Nephron progenitor cell (in vitro differentiated cells): ENCODE measurements at places on chromosomes 3 and 15.

DNA sequence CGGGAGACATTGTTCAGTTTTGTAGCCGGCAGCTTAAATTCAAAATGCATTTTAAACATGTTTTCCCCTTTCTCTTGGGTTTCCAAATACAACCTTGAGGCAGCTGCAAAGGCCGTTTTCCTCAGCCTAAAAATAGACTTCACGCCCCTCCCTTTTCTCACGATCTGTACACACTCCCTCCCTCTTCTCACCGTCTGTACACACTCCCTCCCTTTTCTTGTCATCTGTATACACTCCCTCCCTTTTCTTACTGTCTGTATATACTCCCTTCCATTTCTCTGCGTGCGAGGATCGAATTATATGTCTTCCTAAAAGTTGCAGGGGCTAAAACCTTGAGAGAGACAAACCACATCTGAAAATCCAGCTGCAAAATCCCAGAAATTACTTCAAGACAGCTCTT is 8.9 kb downstream of the MUC4 start:
- DNase-seq: no peak

- DNase-seq: no peak
Observed at GRCh38 chr3:180183346-180183745, 146.6 kb upstream of the PEX5L start.

GRCh38 chr3:50493086-50493485 is 10.3 kb downstream of the CACNA2D2 start:
- DNase-seq: no peak

DNA sequence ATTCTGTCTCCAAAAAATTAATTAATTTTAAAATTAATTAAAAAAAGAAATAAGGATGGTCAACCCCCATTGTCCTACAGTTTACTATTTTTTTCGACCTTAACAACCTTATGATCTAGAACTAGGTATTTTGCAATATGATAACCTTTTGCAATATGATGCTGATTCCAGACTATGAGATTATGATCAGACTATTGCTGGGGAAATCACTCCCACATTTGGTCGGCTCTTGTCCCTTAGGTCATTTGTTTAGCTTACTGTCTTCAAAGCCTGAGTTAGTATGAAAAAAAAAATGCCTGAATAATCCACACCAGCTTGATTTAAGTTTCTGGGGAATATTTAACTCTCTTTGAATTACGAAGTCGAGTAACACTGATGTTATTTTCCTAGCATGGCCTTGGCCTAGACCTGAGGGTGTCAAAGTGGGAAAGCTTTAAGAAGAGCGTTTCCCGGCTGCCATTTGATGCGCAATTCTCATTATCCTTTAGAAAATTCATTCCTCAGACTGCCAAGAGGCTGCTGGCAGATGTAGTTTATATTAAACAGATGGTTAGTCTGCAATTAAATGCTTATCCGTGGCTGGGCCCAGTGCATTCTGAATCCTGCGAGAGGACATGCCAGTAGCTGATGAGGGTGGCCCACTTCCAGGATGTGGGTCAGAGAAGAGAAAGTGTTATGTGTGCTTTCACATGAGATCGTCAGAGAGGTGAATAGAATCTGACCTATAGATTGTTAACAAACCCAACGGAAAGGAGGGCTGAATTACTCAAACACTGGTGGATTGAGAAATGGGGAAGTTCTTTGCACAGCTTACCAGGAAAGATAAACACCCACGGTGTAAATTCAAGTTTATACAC is 496.0 kb upstream of the THBS1 start:
- DNase-seq: no peak

DNA sequence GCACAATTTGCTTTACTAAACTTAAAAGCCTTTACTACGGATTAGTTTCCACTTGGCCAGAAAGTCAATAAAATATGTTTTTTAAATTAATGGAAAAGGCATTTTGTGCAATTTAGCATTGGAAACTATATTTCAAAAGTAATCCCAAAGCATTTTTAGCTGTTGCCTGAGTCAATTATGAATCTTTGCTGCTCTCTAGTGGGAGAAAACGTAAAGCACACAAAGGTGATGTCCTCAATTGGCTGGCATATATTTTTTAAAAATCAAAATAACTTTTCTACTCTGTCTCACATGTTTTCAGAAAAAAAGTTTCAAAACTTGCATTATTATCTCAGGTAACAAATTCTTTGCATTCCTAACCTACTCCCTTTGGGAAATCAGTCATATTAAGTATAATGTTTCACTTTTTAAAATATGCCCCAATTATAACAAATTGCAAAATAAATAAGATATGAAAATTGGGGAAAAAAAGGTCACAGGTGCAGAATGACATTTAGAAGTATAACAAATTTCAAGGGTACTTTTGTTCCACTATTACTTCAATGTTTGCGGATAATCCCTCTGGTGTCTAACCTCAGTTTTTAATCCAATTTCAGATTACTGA is 47.2 kb upstream of the TEX55 start:
- DNase-seq: peak; percentile 7

DNA sequence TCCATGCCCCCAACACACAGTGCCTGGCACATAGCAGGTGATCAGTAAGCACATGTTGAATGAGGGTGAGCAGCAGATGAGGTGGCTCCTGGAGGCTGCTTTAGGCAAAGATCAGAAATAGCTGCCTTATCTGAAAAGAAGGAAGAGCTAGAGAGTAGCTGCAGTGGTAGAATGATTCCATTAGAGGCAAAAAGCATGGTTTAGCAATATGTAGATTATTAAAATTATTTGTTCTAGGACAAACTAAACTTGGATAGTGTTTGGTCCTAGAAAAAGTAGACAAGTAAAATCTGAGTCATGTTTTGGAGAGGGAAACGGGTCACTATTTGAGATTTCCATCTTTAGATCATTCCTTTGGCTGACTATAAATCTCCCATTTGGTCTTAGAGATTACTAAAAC is 32.1 kb downstream of the KIF7 start:
- DNase-seq: no peak

- no peak for DNase-seq
Observed at GRCh38 chr3:127207727-127208482, 15.0 kb downstream of the PRR23E start.

- no peak for DNase-seq
Observed at GRCh38 chr3:42746455-42747450, 26.3 kb downstream of the CCDC13 start.

GRCh38 chr3:184908859-184909258 is 96.9 kb downstream of the VPS8 start:
- no peak for DNase-seq

- no peak for DNase-seq
Observed at GRCh38 chr3:49901366-49902339, 2.0 kb downstream of the MST1R start.

DNA sequence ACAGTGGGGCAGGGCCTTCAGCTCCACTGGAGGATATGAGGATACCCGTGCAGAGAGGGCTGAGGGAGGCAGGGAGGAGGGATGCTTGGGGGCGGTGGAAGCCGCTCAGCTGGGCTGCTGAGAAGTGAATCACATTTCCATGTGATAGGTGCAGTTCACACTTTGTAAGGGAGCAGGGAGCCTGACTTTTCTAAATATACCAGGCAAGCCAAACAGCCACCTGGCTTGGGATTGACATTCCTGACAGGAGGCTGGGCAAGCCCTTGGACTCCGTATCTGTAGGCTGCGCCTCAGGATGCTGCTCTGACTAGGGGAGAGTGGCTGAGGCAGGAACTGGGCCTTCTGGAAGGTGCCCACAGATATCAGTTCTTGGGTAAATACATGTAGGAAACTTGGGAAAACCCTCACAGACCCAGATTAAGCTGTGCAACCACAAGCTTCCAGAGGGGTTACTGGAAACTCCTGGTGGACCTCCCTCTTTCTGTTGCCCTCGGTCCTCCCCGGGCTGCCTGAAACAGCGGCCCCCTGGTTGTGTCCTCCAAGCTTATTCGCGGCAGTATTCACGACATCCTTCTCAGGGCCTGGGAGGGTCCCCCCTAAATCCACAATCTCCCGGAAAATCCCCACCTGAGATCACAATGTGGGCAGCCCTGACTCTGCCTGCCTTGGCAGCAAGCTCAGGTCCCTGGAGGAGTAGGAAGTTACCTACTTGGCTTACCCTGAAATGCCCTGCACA is 33.0 kb upstream of the ADCY5 start:
- no peak for DNase-seq

DNA sequence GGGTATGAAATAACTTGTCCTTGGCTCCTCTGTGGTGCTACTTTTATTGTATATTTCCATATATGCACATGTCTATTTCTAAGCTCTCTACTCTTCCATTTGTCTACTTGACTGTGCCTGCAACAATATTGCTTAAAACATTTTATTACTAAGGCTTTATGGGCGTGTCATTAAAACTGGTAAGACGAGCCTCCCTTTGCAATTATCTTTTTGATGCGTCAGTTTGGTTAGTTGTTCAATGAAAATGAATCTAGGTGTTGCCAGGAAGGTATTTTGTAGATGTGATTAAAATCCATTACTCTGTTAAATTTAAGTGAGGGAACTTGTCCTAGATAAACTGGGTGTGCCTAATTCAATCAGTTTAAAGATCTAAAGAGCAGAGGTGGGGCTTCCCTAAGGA is 12.9 kb upstream of the TRA2B start:
- DNase-seq: no peak

GRCh38 chr3:113615976-113616375 is 80.5 kb downstream of the USF3 start:
- no peak for DNase-seq

DNA sequence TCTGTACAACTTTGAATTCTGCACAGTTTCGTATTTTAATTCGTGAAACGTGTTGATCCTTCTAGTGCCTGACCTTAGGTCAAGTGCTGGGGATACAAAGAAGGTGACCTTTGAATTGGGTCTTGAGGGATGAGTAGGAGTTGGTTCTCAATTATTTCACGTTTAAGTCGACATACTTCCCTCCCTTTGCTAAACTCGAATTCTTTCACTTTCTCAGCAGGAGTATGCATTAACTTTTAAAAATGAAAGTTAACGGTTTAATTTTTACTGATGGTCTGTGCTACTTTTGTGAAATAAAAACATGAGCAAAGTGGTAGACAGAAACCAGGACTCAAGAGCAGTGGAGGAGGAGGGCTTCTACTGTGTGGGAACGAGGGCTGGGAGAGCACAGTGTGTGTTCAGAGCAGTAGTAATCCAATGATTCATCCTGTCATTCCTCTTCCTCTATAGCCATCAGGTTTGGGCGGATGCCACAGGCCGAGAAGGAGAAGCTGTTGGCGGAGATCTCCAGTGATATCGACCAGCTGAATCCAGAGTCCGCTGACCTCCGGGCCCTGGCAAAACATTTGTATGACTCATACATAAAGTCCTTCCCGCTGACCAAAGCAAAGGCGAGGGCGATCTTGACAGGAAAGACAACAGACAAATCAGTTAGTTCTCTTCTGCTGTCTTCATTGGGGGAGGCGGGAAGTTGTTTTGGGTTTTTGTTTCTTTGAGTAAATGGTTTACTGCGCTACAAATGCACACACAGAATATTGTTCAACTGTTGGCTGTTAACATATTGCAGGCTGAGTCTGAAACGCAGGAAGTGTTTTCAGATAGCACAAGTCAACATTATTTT is 78.6 kb upstream of the TSEN2 start:
- DNase-seq: no peak

- no peak for DNase-seq
Observed at GRCh38 chr3:187186801-187187421, 10.4 kb upstream of the RTP1 start.

DNA sequence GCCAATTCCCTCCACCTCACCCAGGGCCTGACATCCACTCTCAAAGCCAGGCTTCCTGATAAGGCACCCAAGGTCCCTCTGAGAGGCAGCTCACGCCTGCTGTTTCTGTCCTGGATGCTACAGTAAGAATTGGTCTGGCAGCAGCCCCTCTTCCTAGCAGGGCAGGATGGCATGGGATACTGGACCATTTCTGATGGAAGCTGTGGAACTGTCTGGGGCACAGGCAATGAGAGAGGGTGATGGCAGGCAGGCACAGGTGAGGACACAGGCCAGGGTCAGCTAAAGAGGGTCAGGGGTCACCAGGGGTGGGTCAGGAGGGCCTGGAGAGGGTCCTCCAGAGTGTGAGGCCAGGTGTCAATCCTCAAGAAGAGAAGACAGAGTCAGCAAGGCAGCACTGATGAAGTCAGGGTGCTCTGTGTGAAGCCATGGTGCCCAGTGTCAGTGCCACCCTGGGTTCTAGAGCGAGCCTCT is 41.9 kb upstream of the SLC41A3 start:
- no peak for DNase-seq

DNA sequence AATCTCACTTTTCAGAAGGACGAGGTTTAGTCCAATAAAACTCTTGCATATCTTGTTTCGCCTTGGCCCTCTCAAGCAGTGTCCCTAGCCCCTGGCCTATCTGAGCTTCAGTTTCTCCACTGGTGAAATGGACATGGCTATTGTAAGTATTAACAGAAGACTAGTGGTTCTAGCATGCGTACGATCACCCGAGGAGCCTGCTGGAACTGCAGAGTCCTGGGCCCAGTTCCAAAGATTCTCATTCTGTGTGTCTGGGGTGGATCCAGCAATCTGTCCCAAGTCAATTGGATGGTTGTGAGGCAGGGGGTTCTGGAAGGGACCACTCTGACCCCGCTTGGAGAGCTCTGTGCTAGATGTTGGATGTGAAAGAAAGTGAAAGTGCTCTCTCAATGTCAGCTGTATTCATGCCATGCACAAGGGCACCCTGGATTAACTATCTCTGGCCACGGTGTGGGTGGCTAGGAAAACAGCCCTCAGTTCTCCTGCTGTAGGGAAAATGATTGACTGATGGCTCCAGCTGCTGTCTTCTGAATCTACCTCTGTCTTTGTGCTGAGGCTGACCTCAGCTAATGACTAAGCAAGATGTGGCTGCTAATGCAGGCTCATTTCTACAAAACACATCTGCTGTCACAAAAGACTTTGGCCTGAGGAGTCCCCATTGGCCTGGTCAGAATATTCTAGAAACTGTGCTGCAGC is 1.9 kb upstream of the PLA1A start:
- DNase-seq: no peak

DNA sequence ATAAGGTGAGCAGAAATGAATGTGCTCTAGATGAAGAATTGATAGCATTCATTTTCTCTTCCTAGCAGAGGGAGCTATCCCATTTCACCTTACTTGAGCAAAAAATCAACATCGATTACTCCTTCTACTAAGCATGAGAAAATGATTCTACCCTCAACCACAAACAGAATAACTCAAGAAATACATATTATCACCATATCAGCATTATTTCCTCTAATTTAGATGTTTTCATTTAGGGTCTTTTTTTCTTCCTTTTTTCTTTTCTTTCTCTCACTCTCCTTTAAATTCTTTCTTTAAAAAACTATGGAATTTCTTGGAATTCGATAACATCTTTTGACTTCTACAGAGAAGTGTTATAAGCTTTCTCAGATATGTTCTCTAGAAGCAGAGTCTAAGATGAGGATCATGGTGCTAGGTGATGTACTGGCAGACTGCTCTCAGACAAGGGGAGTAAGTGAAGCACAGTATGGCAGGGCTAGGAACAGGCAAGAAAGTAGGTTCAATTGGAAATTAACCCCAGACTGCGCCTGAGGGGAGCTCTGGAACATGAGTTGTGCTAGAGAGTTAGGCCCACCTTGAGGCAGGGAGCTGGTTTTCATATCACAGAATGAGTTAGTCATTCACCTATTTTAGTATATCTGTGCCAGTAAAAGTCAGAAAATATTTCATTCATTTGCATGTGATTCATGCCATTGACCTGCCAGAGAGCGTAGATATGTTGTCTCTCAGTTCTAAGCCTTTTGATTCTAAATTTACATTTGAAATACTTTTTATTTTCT is 279.2 kb upstream of the KCNH8 start:
- DNase-seq: no peak

- no peak for DNase-seq
Observed at GRCh38 chr15:43244092-43244491, 22.6 kb downstream of the TGM5 start.
